ENCODE measurements at places on chromosomes 4 and X.

DNA sequence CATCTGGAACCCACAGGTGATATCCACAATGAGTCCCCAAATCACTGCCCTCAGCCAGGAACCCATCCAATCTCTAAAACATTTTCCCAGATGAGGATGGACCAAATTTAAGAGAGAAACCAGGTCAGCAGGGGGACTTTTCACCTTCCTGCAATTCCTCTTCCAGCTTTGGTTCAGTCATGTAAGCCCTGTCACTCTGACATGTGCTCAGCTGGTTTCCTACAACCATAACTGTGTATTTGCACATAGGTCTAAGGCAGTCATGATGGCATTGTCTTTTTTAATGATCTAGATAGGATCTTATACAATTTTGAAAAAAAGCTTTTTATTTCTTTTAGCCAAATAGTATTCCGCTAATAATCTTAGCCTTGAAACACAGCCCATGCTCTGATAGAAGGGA, 6.5 kb downstream of the CXXC4 start:
- DNase-seq: no peak

DNA sequence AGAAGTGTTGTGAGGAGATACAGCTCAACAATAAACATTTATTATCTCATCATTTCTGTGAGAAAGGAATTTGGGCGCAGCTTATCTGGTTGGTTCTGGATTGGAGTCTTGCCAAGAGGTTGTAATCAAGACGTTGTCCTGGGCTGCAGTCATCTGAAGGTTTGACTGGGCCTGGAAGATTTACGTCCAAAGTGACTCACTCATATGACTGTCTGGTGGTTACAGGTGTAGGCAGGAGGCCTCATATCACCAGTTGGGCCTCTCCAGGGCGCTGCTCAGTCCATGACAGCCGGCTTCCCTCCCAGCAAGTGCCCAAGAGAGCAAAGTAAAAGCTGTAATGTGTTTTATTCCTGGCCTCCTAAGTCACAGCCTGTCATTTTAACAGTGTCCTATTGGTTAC, 106.3 kb downstream of the USP46 start:
- no peak for DNase-seq

DNA sequence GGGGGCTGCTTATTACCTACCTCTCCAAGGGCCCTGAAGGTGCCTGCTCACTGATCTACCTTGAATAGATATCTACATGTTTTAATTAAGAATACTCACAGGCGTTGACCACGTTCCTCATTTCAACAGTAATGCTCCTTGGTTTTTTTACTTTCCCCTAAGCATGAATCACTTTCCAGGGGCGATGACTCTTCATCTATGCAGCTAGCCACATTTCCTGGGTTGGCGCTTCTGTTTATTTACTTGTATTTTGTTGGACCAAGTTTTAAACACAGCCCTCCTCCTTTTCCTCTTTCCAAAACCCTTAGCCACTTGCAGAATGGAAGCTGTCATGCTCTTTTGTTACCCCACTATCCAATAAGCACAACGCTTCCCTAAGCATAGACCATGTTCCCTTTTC, 50.8 kb downstream of the CBLL2 start:
- DNase-seq: no peak

DNA sequence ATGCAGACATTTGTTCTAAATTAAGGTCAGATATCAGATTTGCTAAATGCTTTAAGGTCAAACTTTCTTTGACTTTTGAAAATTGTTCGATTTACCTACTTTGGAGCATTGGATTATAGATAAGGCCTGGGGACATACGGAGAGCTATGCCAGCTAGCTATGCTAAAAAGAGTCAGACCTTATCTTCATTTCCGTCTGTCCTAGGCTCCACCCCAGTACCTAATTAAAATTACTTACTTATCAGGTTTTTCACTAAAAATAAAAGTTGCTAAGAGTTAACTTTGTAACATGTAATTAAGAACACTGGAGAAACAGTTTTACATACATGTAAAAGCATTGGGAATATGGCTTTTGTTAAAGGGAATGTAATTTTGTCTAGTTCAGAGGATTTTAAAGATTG, 7.1 kb upstream of the TMEM35A start:
- DNase-seq: no peak

DNA sequence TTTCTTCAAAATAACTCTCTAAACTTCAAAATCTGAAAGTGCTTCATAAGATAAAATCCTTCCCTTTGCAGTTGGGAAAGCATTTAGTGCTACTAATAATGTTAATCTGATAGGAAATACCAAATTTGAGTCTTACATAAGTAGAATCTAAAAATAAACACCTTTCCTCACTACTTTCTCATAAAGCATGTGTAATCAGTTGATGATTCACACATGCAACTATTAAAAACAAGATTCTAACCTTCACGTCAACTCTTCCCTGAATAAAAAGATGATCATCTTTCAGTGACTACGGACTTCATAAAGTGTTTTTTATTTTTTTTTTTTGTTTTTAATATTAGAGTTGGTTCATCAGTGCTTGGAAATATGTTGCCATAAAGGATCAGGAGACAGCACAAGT, 172.6 kb downstream of the ACTRT1 start:
- DNase-seq: no peak

- no peak for DNase-seq
Observed at GRCh38 chr4:3287972-3288570, 4.8 kb upstream of the RGS12 start.

DNA sequence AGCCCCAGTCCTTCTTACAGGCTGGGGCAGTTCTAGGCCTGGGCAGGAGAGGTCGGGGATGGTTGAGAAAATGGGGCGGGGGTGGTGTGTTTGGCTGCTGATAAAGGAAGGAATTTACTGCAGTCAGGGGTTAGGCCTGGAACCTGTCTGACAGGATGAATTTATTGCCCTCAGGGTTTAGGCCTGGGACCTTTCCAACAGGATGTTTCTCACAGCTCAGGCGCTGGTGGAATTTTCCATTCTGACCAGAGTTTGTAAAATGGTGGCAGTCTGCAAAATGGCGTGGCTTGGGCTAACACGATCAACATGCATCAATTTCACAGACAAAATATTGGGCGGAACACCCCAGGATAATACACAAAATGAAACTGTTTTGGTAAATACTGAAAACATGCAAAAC, 83.5 kb upstream of the SPIN4 start:
- no peak for DNase-seq

DNA sequence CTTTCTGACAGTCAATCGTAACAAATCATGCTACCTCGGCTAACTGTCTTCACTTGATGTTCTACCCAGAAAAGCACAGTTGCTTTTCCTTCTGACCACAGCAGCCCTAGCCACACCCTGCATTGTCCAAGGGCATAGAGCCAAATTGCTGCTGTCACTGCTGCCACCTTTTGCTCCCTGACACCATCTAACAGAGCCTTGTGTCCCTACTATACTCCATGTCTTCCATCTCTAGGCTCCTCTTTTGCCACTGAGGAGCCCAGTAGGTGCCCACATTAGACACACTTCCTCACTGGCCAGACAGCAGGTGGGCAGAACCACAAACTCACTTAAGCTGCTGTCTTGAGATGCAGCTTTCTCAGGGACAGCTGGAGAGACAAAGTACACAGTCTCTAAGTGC, 91.4 kb downstream of the ANXA3 start:
- DNase-seq: no peak

GRCh38 chr4:140575489-140575888, 6.7 kb upstream of the UCP1 start:
- no peak for DNase-seq

DNA sequence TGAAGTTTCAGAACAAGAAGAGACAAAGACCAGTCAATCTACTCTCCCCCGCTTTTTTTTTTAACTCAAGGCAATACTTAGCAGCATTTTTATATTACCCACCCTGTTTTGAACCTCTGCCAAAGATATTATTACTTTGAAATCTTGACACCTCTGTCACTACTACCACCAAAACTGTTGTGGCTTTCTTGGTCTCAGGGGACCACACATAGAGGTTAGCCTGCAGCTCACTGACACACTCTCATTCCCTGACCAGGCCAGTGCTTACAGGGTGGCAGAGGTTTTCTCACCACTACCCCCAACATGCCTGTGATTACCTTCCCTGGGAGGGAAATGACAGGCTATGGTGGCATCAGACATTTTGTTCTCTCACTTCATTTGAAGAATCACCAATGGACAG, 137.4 kb upstream of the STIM2 start:
- DNase-seq: no peak

GRCh38 chr4:61994036-61994435, 793.9 kb downstream of the ADGRL3 start:
- no peak for DNase-seq

GRCh38 chr4:94338681-94339351, 3.8 kb downstream of the HPGDS start:
- no peak for DNase-seq

GRCh38 chr4:39970671-39971640, 6.8 kb downstream of the PDS5A start:
- DNase-seq: no peak

GRCh38 chrX:119758731-119759247, 401 bp downstream of the SOWAHD start:
- no peak for DNase-seq

DNA sequence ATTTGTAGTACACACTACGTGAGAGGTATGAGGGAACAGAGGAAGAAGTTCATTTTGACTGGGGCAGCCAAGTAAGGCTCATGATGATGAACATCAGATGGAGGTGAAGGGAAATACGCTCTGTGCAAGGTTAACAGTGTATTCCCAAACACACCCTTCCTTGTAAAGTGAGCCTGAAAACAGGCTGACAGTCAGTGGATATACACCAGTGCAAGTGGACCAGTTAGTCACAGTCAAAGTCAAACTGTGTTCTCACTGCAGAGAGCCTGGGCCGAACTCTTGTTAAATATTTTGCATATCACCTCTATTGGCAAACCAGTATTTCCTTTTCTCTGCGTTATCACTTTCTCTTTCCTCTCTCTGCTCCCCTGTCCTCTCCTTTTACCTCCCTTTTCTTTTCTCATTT, 23.4 kb upstream of the RHOH start:
- no peak for DNase-seq

- DNase-seq: no peak
Observed at GRCh38 chrX:154308108-154308946, 12.7 kb downstream of the TKTL1 start.

GRCh38 chrX:35006361-35006760, 63.8 kb downstream of the FAM47B start:
- no peak for DNase-seq

DNA sequence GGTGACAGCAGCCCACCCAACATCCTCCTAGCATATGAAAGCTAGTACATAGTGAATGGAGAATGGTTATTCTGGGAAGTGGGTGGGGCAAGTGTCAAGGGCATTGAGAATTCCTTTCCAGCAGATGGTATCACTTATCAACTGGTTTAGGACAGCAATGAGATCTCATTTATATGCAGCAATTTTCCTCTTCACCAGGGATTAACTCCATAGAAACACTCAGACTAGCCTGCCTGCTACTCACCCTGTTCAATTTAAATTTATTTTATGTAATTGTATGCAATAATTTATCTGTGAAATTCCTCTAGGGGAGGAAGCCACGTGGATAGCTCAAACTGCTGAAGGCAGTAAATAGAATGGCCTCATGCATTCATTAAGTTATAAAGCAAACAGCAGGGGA, 101.6 kb upstream of the MID1IP1 start:
- no peak for DNase-seq

GRCh38 chrX:103688946-103689345, 2.4 kb upstream of the MORF4L2 start:
- DNase-seq: no peak

All from hippocampal formation (tissue), 2 donors.